ENCODE measurements at places on chromosomes 13 and 19.
A peak's percentile ranks its signal among the peaks of the same experiment; 100 is the strongest.

DNA sequence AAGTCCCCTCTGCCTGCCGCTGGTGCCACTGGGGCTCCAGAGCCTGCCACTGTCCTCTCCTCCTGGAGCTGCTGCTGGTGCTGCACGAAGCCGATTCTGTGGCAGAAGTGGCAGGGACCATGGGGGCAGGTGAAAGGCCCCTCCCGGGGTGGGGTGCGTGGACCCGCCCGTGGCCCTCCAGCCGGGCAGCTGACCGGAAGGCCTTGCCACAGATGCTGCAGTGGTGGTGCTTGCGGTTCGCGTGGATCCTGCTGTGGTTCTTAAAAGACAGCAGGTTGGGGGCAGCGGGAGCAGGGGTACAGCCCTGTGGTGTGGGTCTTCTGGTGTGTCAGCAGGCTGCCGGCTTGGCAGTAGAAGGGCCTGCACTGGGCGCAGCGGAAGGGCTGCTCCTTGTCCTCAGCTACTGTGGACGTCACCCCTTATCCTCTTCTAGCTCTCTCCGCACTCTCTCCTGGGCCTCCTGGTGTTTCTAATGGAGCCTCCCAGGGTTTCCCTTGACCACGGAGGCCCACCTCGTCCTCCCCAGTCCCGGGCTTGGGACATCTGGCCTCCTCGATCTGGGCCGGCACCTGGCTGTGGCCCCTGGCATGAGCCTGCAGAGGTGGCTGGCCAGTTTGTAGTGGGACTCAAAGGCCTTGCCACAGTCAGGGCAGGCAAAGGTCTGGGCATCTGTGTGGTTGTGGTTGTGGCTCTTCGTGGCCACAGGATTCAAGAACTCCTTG is 380.4 kb downstream of the OLFM4 start:
- H3K4me3 ChIP-seq, result no peak overlapping the region
- no peaks in the 10 kb centered on the region for H3K4me1 ChIP-seq
- H3K27me3 ChIP-seq, result no peaks in the 10 kb centered on the region
- no peak for DNase-seq

DNA sequence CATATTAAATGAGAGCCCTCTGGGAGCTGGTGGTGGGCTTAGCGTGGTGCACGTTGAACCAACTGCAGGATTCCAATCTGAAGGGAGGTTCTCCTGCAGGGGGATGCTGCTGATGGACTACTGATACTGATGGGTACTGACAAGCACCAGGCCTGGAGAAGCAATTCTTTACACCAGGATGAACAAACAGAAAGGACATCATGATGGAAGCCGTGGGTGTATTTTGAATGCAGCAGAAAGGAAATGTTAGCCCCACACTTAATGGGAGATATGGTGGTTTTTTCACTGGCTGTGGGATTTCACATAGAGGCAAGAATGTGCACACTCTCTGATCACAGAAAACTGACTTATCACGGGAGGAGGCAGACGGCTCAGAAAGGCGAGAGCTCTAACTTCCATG is 299.7 kb downstream of the TEX29 start:
- peaks cover 4% of the 10 kb centered on the region for H3K36me3 ChIP-seq
- no peak overlapping the region for H3K27ac ChIP-seq
- no peaks in the 10 kb centered on the region for H3K27me3 ChIP-seq
- no peaks in the 10 kb centered on the region for H3K4me1 ChIP-seq

DNA sequence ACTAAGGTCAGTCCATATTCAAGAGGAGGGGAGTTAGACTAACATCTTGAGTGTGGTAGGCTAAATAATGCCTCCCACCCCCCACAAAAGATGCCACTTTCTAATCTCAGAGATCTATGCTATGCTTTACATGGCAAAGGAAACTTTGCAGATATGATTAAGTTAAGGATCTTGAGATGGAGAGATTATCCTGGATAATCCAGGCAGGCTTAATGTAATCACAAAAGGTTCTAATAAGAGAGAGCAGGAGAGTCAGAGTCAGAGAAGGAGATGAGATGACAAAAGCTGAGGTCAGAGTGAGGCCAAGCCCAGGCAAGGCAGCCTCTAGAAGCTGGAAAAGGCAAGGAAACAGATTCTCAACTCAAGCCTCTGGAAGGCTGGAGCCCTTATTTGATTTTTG is 1011.6 kb downstream of the PCDH9 start:
- peaks cover 1% of the 10 kb centered on the region for H3K27me3 ChIP-seq
- H3K27ac ChIP-seq, result no peak overlapping the region
- H3K4me1 ChIP-seq, result no peaks in the 10 kb centered on the region

GRCh38 chr13:36258831-36259230 is 38.8 kb downstream of the CCDC169 start:
- peaks cover 4% of the 10 kb centered on the region for H3K27me3 ChIP-seq
- DNase-seq, result no peak
- H3K4me3 ChIP-seq, result no peak overlapping the region

- no peaks in the 10 kb centered on the region for H3K36me3 ChIP-seq
- no peak for DNase-seq
- H3K4me1 ChIP-seq, result peaks cover 7% of the 10 kb centered on the region
- H3K4me3 ChIP-seq, result no peak overlapping the region
Measured at GRCh38 chr13:29956853-29957252, 106.4 kb upstream of the UBL3 start.

- peaks cover 11% of the 10 kb centered on the region for H3K36me3 ChIP-seq
- H3K4me1 ChIP-seq, result no peaks in the 10 kb centered on the region
- H3K27ac ChIP-seq, result no peak overlapping the region
- H3K4me3 ChIP-seq, result no peak overlapping the region
- DNase-seq, result no peak
Measured at GRCh38 chr19:37817180-37817981, 38.0 kb upstream of the ZNF573 start.

GRCh38 chr13:93243375-93244063 is 16.9 kb downstream of the GPC6 start:
- H3K36me3 ChIP-seq, result peaks cover 18% of the 10 kb centered on the region
- H3K27ac ChIP-seq, result no peak overlapping the region
- H3K4me3 ChIP-seq, result peak overlapping the region; percentile 85
- no peaks in the 10 kb centered on the region for H3K27me3 ChIP-seq
- DNase-seq, result no peak

- peaks cover 11% of the 10 kb centered on the region for H3K4me1 ChIP-seq
- peaks cover 12% of the 10 kb centered on the region for H3K36me3 ChIP-seq
- H3K4me3 ChIP-seq, result no peak overlapping the region
- H3K27ac ChIP-seq, result no peak overlapping the region
- H3K27me3 ChIP-seq, result no peaks in the 10 kb centered on the region
- no peak for DNase-seq
Measured at GRCh38 chr19:32475141-32476031, 69.8 kb downstream of the DPY19L3 start.

- peaks cover 48% of the 10 kb centered on the region for H3K4me1 ChIP-seq
- peaks cover 30% of the 10 kb centered on the region for H3K36me3 ChIP-seq
- DNase-seq, result peak; percentile 76
- H3K4me3 ChIP-seq, result peak overlapping the region; percentile 83
- no peaks in the 10 kb centered on the region for H3K27me3 ChIP-seq
- H3K27ac ChIP-seq, result peak overlapping the region; percentile 87
Measured at GRCh38 chr19:1360818-1361461, 22.8 kb upstream of the NDUFS7 start.

- peak; percentile 95 for DNase-seq
- H3K4me1 ChIP-seq, result peaks cover 54% of the 10 kb centered on the region
- H3K36me3 ChIP-seq, result no peaks in the 10 kb centered on the region
- H3K4me3 ChIP-seq, result peak overlapping the region; percentile 85
- H3K27ac ChIP-seq, result peak overlapping the region; percentile 100
Measured at GRCh38 chr19:6056801-6057650, 53.3 kb downstream of the RFX2 start.

DNA sequence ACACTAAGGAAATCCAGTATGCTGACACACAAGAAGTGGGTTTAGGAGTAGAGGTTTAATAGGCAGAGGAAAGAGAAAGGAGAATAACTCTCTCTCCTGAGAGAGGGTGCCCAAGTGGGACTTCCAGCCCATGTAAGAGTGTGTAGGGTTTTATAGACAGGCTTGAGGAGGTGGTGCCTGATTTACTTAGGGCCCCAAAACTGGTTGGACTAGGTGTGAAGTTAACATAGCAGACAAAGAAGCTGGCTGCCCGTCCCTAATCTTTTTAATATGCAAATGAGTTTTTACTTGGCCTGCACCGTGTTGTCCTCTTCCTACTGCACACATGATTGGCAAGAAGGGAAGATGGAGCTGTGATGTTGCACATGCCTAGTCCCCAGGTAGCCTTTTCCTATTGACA is 752.5 kb upstream of the SLITRK5 start:
- no peak overlapping the region for H3K27ac ChIP-seq
- H3K36me3 ChIP-seq, result 0 out of 2 replicates have a peak, but pooled peaks cover 5% of the 10 kb centered on the region
- H3K4me3 ChIP-seq, result no peak overlapping the region
- no peak for DNase-seq

- H3K27ac ChIP-seq, result peak overlapping the region; percentile 40
- no peak for DNase-seq
- no peaks in the 10 kb centered on the region for H3K27me3 ChIP-seq
- peaks cover 9% of the 10 kb centered on the region for H3K36me3 ChIP-seq
Measured at GRCh38 chr19:955803-956765, 28.1 kb upstream of the WDR18 start.

- no peak for DNase-seq
- H3K4me1 ChIP-seq, result no peaks in the 10 kb centered on the region
- no peak overlapping the region for H3K4me3 ChIP-seq
- H3K36me3 ChIP-seq, result no peaks in the 10 kb centered on the region
- no peak overlapping the region for H3K27ac ChIP-seq
Measured at GRCh38 chr13:28843639-28844038, 23.5 kb downstream of the MTUS2 start.

DNA sequence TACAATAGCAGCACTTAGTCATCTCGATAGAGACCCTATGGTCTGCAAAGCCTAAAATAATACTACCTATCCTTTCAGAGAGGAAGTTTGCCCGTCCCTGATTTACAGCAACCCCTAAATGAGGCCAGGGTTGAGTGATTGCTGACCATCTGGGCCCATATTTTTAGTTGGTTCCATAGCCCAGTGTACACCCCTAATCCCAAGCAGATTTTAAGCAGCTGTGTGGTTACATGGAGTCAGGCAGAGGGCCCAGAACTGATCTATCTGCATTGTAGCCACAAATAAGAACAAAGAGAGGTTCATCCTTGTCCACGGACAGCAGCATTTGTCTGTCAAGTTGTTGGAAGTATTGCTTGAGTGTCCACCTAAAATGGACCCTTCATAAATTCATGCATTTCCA is 148.2 kb downstream of the DCT start:
- peaks cover 1% of the 10 kb centered on the region for H3K27me3 ChIP-seq
- DNase-seq, result no peak
- H3K27ac ChIP-seq, result no peak overlapping the region
- H3K4me1 ChIP-seq, result peaks cover 42% of the 10 kb centered on the region
- no peak overlapping the region for H3K4me3 ChIP-seq

- peaks cover 11% of the 10 kb centered on the region for H3K36me3 ChIP-seq
- no peak for DNase-seq
- H3K4me1 ChIP-seq, result peaks cover 6% of the 10 kb centered on the region
- no peak overlapping the region for H3K4me3 ChIP-seq
- peaks cover 3% of the 10 kb centered on the region for H3K27me3 ChIP-seq
- H3K27ac ChIP-seq, result no peak overlapping the region
Measured at GRCh38 chr19:13974073-13974472, 21.8 kb downstream of the DCAF15 start.

- H3K4me3 ChIP-seq, result no peak overlapping the region
- no peaks in the 10 kb centered on the region for H3K4me1 ChIP-seq
- no peaks in the 10 kb centered on the region for H3K36me3 ChIP-seq
- no peak for DNase-seq
Measured at GRCh38 chr13:99418103-99418842, 83.0 kb upstream of the TM9SF2 start.

DNA sequence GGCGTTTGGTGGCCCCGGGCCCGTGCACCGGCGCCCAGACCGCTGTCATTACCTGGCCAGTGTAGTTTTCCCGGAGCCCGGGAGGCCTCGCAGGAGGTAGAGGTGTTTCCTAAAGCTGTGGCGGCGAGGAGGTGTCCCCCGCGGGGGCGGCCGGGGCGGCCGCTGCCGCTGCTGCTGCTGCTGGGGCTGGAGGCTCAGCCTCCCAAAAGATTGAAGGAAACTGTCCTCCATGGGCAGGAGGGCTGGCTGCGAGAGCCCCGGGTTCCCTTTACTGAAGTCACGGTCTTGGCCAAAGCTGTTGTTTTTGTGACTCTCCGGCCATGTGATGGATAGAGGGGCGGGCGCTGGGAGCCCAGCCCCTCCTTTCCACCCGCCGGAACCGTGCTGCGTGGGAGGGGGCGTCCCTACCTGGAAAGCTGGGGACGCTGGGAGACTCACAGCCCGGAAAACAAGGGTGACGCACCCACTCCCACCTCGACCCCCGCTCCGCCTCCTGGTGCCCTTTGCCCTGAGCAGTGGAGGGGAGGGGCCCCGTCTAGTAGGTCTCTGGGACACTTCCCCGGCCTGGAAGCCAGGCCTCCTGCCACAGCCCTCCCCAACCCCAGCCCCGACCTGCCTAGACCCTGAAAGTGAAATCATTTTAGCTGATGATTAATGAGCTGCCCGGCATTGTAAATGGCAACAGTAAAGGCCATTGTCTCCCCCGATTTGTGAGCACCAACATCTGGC is at the start of gene N4BP2L1:
TSS of gene N4BP2L1 (minus strand) at position 279 of the 729 bp plus-strand sequence. CDS start at position 231, 48 bp downstream.
- peak within 1 kb of the TSS; percentile 32 for H3K27ac ChIP-seq
- DNase-seq, result no peak
- H3K36me3 ChIP-seq, result peaks cover 9% of the 10 kb centered on the region
